ENCODE measurements at places on chromosomes 1 and 21. TPM values are rescaled to one million over a fixed set of nuclear protein-coding genes. Genes with fewer than 3 reads are reported as not detected.
A peak's percentile ranks its signal among the peaks of the same experiment; 100 is the strongest.

Gene HFM1
- 2.3 TPM for total RNA-seq

DNA sequence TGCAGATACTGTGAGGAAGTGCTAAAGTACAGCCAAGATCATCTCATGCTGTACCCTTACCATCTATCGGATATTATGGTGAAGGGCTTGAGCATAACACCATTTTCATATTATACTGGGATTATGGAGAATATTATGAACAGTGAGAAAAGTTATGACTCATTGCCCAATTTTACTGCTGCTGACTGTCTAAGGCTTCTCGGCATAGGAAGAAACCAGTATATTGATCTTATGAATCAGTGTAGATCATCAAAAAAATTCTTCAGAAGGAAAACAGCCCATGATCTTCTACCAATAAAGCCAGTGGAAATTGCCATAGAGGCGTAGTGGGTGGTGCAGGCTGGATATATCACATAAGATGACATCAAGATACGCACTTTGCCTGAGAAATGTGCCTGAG lies 47.7 kb downstream of the PPIAL4G start:
- no peak for DNase-seq

GRCh38 chr1:155064111-155064831 lies 731 bp downstream of the EFNA4 start:
- DNase-seq: no peak

Gene NBPF4
- 0.18 TPM for total RNA-seq

- DNase-seq: no peak
Measured at GRCh38 chr1:158099185-158099584, 81.5 kb upstream of the CD1D start.

DNA sequence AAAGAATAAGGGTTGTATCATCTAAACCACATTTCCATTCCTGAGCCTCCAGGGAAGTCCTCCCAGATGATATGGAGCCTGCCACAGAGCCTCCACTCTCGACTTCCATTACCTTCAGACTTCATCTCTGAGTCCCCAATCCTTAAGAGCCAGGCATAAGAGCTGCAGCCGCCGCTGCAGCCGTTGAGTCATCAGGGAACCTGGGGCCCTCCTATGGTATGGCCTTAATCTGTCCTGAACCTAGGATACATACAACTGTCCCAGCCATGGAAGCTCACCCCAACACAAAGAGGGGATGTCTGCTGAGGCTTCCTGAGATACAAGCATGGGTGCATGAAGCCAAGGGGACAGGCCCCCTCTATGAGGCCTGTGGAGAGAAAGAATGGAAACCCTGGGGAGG lies 16.3 kb downstream of the TAL1 start:
- DNase-seq: peak; percentile 23

DNA sequence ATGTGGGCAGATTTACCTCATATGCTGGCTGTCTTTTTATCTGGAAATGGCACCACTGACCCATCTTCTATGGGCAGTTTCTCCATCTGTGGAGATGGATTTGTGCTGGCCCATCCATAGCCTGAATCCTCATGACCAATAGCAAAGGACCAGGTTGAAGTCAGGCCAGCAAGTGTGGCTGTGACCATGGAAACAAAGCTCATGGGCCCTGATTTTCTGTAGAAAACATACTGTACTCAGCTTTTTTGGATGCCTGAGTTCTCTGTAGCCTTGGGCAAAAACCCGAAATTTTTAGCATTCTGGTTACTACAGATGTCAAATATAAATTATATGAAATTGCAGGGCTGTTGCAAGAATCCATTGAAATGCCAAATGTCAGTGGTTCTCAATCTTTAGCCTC lies 155.0 kb downstream of the PLXNA2 start:
- no peak for DNase-seq

Gene FCAMR
- not detected for total RNA-seq

DNA sequence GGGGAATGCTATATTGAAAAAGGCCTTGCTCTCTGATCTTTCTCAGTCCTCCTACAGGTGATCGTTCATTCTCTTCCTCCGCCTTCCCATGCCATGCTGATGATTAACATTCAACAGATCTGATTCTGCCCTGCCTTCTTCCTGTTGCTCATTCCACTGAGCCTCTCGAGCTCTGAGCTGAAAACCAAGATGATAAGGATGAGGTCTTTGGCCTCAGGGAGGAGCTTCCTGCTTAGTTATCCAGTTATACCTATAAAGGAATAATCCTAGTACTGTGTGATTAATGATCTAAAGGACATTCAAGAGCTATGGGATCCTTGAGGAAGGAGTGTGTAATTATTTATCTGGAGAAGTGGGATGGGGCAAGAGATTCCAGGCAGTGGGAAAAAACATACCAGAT lies 25.2 kb upstream of the MAP3K7CL start:
- no peak for DNase-seq

Gene CGN
- total RNA-seq: 2.0 TPM

DNA sequence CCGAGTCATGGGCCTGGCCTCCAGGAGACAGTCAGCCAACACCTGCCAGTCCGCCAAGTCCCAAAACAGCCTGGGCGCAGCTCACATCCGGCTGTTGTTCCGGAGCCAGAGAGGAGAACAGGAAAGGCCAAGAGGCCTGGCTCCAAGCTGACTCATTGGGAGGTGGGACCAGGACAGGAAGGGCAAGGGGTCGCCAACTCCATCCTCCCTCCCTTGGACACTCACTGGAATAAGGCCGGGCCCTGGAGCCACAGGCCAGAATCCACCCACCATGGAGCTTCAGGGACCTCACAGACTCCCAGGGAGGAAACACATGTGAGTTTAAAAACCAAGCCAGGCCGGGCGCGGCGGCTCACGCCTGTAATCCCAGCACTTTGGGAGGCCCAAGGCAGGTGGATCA lies 25.1 kb upstream of the CLIC4 start:
- peak; percentile 86 for DNase-seq

DNA sequence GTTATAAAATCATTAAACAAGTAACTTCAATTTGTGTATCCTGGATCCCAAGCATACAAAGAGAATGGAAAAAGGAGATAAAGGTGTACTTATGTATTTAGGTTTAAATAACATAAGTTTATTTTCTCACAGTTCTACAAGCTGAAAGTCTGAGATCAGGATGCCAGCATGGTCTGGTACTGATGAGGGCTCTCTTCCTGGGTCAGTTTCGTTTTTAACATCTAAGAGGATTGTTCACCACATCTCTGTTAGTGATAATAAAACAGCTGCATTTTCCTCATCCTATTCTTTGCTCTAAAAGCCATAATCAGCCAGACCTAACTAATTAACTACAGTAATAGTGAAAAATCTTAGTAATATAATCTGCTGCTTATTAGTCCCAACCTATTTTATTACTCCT lies 5.2 kb downstream of the EGLN1 start:
- no peak for DNase-seq

DNA sequence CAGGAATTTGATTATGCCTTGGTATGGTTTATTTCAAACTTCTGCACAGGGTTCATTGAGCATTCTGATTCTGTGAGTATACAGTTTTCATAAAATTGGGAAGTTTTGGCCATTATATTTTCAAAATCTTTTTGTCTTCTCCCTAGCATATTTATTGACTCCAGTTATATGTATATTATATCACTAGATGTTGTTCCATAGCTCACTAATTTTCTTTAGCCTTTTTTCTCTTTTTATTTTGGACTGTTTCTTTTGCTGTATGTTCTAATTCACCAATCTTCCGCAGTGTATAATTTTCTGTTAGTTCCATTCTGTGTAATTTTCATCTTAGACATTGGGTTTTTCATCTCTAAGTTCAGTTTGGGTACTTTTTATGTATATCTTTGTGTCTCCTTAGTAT lies 31.9 kb downstream of the ZMYM4 start:
- no peak for DNase-seq

DNA sequence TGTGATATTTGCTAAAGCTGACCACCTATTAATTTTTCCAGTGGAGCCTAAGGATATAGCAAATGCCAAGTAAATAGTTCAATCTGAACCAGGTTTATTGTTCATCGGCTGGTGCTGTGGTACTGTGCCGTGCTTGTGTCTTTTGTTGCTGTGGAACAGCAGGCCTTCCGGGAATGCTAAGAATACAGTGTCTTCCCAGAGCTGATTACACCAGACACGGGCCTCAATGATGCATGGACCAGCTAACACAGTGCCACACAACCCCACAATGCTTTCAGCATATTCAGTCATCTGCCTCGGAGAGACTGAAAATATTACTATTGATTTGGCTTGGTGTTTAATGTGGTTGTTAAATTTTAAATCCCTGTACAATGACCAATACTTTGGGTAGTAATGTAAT lies 415.4 kb downstream of the PTBP2 start:
- DNase-seq: no peak

GRCh38 chr1:19070891-19071621 lies 114.6 kb upstream of the IFFO2 start:
- DNase-seq: no peak

Gene HIVEP3
- 11.0 TPM for total RNA-seq

Gene SH2D2A
- total RNA-seq: 1.6 TPM

DNA sequence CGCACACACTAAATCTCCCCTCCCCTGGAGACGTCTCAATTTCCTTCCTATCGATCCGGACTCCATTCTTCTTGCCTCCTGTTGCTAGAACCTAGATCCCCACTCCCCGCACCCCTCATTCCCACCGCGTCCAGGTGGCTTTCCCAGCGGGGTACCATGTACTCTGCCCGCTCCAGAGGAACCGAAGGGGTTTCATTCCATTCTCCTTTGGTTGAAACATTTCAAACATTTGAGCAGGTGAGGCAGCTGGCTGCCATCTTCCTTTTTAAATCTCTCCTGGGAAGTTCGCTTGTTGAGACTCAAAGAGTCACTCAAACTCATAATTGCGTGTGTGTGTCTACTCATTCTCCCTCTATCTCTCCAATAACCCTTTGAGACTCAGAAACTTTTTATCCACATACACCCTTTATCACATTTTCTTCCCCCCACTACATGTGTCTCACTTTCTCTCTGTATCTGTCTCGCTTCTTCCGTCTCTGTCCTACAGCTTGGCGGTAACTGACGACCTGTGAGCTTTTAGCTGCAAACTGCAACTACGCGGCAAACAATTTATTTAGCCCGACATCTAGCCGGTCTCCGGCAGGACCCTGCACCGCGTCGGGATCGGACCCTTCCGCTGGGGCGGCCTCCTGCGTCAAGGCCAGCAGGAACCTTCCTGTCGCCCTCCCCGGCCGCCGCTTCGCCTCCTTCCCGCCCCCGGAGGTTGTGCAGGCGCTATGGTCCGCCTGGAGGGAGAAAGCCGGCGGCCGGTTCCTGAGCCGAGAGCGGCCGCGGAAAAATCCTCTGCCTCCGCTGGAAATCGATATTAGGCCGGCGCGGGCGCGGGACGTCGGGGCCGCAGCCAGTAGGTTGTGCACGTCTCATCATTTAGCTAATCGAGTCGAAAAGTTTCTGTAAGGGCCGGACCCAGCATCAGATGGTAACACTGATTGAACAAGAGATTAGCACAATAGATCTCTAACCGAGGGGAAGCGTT lies 3.0 kb upstream of the FOXD3 start:
- peak; percentile 61 for DNase-seq

GRCh38 chr1:47786316-47786715 lies 210.9 kb downstream of the TRABD2B start:
- DNase-seq: no peak

DNA sequence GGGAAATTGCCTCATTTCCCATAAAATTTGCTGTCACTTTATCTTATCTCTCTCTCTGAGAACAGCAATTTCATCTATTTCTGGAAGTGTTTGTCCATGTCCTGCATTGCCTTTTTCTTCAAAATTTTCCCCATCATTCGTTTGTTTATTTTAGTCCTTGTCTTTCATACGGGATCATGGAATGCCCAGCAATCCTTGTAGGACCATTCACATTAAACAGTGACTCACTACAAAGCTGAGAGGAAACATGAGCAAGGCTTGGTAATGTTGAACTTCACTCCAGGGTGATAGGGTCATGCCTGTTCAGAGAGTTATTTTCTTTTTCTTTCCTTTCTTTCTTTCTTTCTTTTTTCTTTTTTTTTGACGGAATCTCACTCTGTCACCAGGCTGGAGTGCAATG lies 32.2 kb upstream of the HNRNPU start:
- no peak for DNase-seq

DNA sequence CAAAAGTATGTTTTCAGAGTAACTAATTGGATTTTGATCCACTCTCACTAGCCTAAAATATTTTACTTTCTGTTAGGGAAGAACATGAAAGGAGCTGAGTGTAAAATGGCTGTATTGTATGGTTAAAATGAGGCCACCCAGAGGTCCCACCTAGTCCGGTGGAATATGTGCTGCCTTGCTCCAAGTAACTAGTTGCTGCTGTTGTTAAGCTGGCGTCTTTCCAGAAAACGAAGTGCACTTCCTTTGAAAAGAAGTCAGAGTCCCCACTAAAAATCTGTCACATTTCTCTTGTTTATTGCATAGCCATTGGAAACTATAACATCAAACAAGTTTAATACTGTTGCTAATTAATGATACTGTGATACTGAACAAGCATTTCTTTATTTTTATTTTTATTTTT lies 3.2 kb downstream of the SLC25A33 start:
- no peak for DNase-seq

GRCh38 chr1:231414260-231415016 lies 7.6 kb downstream of the EGLN1 start:
- no peak for DNase-seq

Gene UBQLN4
- total RNA-seq: 37.6 TPM
